ENCODE measurements at places on chromosomes 7 and 10.

GRCh38 chr10:3666525-3667302 is 118.3 kb downstream of the KLF6 start:
- DNase-seq, result no peak

GRCh38 chr10:1360558-1361164 is 304.5 kb downstream of the WDR37 start:
- no peak for DNase-seq

DNA sequence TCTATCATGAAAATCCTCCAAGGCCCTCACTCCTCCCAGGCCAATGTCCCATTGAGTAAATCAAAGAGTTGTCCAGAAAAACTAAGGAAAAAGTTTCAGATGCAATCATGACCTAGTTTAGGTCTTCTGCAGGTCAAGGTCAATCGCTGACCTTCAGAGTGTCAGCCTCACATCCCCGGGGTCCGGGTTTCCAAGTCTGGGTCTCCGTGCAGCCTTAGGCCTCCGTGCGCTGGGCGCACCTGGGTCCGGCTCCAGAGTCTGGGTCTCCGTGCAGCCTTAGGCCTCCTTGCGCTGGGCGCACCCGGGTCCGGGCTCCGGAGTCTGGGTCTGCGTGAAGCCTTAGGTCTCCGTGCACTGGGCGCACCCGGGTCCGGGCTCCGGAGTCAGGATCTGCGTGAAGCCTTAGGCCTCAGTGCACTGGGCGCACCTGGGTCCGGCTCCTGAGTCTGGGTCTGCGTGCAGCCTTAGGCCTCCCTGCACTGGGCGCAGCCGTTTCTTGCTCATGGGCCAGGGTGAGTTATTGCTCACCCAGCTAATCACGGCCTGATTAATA is 236.2 kb downstream of the TCERG1L start:
- DNase-seq, result no peak

DNA sequence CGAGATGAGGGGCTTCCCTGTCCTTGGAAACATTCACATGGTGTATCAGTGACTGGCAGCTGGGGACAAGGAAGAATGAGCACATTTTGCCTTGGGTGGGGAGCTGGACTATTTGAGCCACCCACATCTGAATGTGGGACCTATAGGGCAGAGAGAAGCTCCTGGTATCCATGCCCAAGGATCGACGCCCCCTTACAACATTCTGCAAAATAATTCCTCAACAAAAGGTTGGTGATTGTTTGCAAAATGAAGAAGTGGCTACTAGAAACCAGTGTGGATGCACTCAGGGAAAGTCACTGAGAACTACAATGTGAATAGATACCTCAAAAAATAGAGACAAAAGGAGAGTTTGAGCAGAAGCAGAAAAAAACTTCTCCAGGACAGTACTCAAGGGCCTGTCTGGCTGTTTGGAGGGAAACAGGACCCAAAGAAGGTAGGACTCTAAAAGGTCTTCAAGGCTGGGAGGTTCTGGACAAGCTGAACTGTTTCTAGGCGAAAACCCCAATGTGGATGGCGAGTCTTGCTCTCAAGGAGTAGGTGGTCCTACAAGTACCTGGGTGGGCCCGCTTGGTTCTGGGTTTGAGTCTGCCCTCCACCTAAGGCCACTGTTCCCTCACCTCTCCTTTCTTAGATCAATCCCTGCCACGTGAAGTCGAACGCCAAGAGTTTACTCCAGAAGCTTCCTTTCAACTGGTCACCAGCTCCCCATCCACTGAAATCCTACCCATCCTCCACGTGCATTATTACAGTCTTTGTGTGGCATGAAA is 125.0 kb upstream of the ZNF746 start:
- DNase-seq, result no peak

- no peak for DNase-seq
These were observed 126.0 kb upstream of the THSD7A start for GRCh38 chr7:11957956-11958355.

DNA sequence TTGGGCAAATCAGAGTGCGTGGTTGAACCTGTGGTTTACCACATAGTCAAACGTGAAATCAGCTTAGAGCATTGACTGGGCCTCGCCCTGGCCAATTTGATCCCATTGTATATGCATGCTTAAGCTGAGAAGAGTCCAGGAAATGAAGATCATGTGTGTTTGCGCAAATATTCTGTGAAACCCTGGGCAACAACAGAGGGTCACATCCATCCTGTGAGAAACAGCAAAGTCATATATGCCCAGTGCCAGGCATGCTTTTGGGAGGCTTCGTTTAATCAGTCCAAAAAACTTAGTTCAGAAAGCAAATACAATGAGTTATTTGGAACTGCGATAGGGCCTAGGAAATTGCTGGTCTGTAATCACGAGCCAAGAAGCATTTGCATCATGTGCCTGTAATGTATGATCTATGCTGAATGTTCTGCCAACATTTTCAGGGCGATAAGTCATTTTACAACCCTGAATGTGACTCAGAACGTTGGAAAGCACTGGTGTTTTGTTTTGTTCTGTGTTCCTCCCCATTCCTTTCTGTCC is 412.1 kb upstream of the CELF2 start:
- no peak for DNase-seq

- peak; percentile 9 for DNase-seq
These were observed 73.6 kb downstream of the AHCYL2 start for GRCh38 chr7:129298268-129298893.

- no peak for DNase-seq
These were observed 45.6 kb upstream of the PDE1C start for GRCh38 chr7:32115831-32116230.

- DNase-seq, result no peak
These were observed 89.2 kb downstream of the CARD11 start for GRCh38 chr7:2954433-2954853.

- no peak for DNase-seq
These were observed 180.3 kb upstream of the MYO3A start for GRCh38 chr10:25753776-25754175.

- DNase-seq, result no peak
These were observed 804.8 kb upstream of the IGFBP3 start for GRCh38 chr7:46725838-46726237.

DNA sequence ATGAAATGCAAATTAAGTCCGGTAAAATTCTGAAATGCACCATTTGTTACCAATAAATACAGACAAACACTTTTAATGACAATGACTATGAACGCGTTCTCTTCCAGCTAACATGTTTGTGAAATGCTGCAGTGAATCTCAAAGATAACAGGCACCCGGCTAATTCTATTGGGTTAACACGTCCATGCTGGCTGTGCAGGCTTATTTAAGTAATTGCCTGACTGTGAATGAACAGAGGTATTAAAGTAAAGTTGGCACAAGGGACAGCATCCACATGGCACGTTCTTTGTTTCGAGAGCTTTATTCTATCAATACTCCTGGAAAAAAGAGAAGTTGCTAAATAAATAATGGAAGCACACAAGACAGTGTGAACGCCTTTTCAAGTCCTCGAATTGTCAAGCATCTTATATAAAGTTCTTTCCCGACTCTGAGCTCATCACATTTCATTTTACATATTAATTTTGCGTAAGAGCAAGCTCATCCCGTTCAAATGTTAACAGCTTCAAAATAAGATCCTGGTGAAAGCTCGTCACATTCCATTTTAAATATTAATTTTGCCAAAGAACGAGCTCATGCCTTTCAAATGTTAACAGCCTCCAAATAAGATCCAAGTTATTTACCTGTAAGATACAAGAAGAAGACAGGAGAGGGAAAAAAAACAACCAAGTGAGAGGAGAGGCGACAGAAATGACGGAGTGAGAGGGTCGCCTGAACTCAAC is 111.3 kb upstream of the RHEB start:
- DNase-seq, result no peak

GRCh38 chr10:37713642-37714041 is 143.8 kb downstream of the ZNF248 start:
- no peak for DNase-seq
